Activated T-cell treated with anti-CD3 and anti-CD28 coated beads for 4 hours (primary cell): ENCODE measurements at places on chromosomes 5 and 9.

- DNase-seq, result no peak
Measured at GRCh38 chr9:109776391-109776790, 3.6 kb upstream of the PALM2AKAP2 start.

DNA sequence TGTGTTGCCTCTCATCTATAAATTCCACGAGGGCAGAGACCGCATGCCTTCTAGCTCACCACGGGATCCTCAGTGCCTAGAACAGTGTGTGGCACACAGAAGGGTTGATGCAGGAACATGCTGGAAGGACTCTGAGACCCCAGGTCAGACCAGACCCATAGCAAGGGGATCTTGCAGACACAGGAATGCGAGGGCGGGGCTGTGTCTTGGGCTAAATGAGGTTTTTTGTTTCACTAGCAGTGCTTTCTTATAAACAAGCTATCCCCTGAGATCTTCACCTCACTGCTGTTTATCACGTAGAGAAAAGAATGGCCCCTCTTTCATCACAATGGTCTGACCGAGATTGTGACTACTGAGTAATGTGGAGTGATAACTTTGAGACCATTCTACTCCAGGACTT is 122.4 kb downstream of the IRX2 start:
- DNase-seq, result no peak

DNA sequence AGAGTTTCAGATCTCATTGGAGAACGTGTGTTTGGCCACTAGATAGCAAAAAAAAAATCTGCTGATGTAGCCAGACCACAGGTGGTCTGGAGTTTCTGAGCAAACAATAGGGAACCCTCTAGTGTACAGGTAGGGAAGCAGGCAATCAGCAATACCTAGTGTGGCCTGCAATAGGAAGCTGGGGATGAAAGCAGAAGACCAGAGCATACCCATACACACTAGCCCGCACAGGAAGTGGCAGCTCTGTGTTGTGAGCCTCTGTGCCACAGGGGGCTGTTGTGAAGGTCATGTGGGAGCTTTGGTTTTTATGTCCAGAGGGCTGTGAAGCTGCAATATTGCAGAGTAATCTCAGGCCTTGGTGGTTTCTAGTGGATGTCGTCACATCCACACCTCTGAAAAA is 81.2 kb downstream of the MTAP start:
- DNase-seq, result no peak

GRCh38 chr5:140550147-140551079 is 3.0 kb downstream of the EIF4EBP3 start:
- no peak for DNase-seq

GRCh38 chr9:114216976-114217375 is 61.6 kb downstream of the COL27A1 start:
- no peak for DNase-seq

GRCh38 chr9:136525841-136526499 is 19.9 kb downstream of the NOTCH1 start:
- DNase-seq, result no peak

DNA sequence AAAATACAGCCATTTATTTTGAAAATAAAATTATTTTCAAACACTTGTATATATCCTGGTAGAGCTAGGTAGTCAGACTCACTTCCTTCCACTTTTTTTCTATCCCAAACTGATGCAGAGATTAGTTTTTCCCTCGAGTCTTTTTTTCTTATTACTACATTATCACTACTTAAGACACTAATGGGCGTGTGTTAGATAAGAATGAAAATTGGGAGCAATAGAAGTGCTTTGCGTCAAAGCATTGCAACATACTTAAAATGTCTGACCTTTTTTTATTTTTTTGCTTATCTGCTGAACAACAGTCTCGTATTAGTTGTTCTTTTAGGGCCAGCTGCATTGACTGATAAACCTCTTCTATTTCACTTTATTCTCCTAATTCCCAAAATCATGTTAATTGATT is 1278.7 kb downstream of the CDH12 start:
- DNase-seq, result no peak

DNA sequence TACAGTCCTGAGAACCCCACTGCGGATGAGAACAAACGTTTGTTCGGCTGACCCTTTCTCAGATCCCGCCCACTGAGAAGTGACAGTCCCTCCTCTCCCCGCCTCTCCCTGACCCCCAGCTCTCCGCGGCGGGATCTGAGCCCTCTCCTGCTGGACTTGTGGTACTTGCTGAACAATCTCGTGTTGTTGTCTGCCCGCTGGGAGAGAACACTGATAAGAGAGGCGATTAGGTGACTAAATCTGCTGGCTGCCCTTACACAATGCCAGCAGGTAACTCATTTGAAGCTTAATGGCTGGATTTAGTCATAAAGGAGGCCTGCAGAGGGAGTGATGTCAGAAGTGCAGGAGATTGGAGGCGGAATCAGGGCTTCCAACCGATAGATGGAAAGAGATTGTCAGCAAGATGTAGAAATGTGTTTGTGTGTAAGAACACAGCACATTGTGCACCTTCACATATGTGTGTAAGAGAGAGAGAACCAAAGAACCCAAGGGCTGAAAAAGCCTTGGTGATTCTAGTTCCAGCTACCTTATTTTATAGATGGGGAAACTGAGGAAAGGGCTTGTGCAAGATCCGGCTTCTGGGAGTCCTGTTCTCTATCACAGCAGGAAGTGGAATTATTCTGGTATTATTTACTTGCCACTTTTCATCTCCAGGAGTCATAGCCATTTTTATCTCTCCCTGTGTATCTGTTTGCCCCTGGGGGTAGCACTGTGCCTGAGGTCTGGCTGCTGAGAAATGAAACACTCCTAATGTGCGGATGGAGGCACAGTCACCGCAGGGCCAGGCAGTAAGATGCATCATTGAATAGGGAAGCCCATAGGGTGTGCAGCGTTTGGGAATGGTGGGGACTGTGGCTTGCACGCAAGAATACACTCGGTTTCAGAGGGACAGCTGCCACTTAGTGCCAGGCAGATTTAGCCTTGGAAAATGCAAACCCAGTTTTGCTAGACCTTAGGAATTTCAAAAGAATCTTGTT is 203.7 kb upstream of the MSX2 start:
- DNase-seq, result no peak

- DNase-seq, result no peak
Measured at GRCh38 chr5:179325296-179326031, 19.8 kb downstream of the ADAMTS2 start.

DNA sequence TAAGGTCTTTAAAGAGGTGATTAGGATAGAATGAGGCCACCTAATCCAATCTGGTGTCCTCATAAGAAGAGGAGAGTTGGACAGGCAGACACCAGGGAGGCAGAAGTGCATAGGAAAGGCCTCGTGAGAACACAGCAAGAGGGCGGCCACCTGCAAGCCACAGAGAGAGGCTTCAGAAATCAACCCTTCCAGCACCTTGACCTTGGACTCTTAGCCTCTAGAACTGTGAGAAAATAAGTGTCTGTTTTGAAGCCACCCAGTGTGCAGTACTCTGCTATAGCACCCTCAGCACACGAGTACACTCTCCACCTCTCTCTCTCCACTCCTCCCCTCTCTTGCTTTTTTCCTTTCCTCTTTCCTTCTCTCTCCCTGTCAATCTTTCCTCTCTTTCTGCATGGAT is 26.8 kb downstream of the NIPAL4 start:
- no peak for DNase-seq

DNA sequence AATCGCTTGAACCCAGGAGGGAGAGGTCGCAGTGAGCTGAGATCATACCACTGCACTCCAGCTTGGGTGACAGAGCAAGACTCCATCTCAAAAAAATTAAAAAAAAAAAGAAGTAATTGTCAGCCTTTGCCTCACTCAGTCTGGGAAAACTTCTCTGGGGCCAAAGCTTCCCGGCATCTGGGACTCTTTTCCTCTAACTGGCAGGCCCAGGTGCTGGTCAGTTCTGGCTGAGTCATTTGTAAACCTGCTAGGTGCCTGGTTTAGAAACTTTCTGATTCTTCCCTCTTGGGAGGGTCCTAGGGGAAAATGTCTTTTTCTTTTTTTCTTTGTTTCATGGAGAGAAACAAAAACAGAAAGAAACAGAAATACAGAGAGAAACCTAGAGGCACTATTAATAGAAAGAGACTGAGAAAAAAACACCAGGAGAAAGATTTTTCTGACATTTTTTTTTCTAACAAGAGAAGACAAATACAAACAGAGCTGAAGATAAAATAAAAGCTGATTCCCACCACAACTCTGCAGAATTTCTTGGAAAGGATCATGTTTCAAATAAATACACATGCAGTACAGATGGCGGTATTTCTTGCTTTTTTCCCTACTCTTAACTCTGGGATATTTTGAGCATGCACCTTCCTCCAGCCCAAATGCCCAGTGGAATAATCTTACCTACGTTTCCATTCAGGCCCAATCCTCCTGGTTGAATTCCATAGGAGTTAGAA is 22.1 kb upstream of the UBAP2 start:
- no peak for DNase-seq

- DNase-seq, result no peak
Measured at GRCh38 chr5:17327048-17327625, 109.7 kb downstream of the BASP1 start.

DNA sequence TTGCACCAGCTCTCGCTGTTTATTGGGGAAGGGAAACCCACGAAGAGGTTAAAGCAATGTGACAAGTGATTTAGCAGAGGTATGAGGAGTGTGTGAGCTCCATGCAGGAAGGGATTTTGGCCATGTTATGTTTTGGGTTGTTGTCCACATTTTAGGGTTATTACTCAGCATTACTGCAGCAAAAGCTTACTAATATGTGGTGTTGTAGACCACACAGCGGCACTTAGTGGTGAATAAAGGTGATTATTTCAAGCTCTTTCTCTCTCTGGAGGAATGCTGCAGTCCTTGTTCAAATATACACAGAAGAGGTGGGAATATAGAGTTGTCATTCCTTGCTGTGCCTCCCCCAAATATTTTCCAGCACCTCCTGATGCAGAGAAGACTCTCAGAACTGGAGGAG is 29.7 kb upstream of the AKNA start:
- no peak for DNase-seq

DNA sequence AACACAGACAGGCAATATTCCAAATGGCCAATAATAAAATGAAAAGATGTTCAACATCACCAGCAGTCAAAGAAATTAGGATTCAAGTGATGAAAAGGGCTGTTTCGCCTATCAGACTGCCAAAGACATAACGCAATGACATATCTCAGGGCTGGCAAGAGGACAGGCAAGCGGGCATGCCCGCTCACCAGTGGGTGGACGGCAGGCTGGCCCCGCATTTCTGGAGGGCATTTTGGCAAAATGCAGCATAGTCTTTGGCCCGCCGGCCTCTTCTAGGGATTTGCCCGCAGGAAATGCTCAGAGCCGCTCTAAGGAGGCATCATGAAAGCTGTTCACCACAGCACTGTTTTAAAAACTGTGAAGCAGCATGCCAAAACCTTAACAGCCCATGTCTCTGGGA is 1.4 kb upstream of the PPP1R26 start:
- DNase-seq, result no peak
